ENCODE measurements at places on chromosomes 6 and 20. TPM values are rescaled to one million over a fixed set of nuclear protein-coding genes. Genes with fewer than 3 reads are reported as not detected.

The SYNDIG1 gene
- not detected for total RNA-seq

The KIF3B gene
- total RNA-seq, result 19.6 TPM

The OOEP gene
- 0.69 TPM for total RNA-seq

GRCh38 chr6:170082067-170082466, 208.8 kb downstream of the DLL1 start:
- H3K4me1 ChIP-seq, result no peaks in the 10 kb centered on the region
- H3K4me3 ChIP-seq, result no peak overlapping the region
- no peaks in the 10 kb centered on the region for H3K36me3 ChIP-seq
- H3K27ac ChIP-seq, result no peak overlapping the region

- H3K4me3 ChIP-seq, result no peak overlapping the region
- no peak overlapping the region for H3K27ac ChIP-seq
- DNase-seq, result no peak
- H3K36me3 ChIP-seq, result no peaks in the 10 kb centered on the region
- H3K4me1 ChIP-seq, result no peaks in the 10 kb centered on the region
- H3K27me3 ChIP-seq, result peaks cover 2% of the 10 kb centered on the region
These were observed 32.1 kb downstream of the TGM3 start for GRCh38 chr20:2327620-2328555.
